Fibroblast of the aortic adventitia (primary cell): ENCODE measurements at places on chromosomes 6 and 20. TPM values are rescaled to one million over a fixed set of nuclear protein-coding genes. Genes with fewer than 3 reads are reported as not detected.

PPP1R10 gene
- total RNA-seq = 32.1 and 39.1 TPM in 2 replicates

ME1 gene
- 17.0 and 21.7 TPM in 2 replicates for total RNA-seq

KCNK16 gene
- total RNA-seq = not detected in 2 replicates

HNF4A gene
- not detected in 2 replicates for total RNA-seq

TRIM10 gene
- not detected in 2 replicates for total RNA-seq

CDSN gene
- not detected in 2 replicates for total RNA-seq

OR2H1 gene
- not detected in 2 replicates for total RNA-seq

SUMO4 gene
- 3.8 TPM in 1 of 2 replicates, not detected in the other for total RNA-seq

RCAN2 gene
- total RNA-seq = 8.0 and 14.9 TPM in 2 replicates

SNTA1 gene
- 25.7 and 28.6 TPM in 2 replicates for total RNA-seq

KDM1B gene
- 8.8 and 25.4 TPM in 2 replicates for total RNA-seq

UBD gene
- not detected in 2 replicates for total RNA-seq

CST2 gene
- total RNA-seq = 0.36 TPM in 1 of 2 replicates, not detected in the other

SAPCD1 gene
- 0.90 and 6.2 TPM in 2 replicates for total RNA-seq

CYP24A1 gene
- 0.98 TPM in 1 of 2 replicates, not detected in the other for total RNA-seq

POM121L2 gene
- total RNA-seq = not detected in 2 replicates

HRH3 gene
- total RNA-seq = not detected in 2 replicates

WFDC2 gene
- not detected in 2 replicates for total RNA-seq

ENPP4 gene
- 0.99 and 6.1 TPM in 2 replicates for total RNA-seq

CST1 gene
- total RNA-seq = 0.63 TPM in 1 of 2 replicates, not detected in the other

ESR1 gene
- total RNA-seq = 2.7 and 3.4 TPM in 2 replicates

RIMS1 gene
- 0.63 TPM in 1 of 2 replicates, not detected in the other for total RNA-seq
